CD4-positive, alpha-beta T cell treated with Interleukin-1 beta for 1 hour (primary cell): ENCODE measurements at places on chromosomes 12 and 14.
A peak's percentile ranks its signal among the peaks of the same experiment; 100 is the strongest.

DNA sequence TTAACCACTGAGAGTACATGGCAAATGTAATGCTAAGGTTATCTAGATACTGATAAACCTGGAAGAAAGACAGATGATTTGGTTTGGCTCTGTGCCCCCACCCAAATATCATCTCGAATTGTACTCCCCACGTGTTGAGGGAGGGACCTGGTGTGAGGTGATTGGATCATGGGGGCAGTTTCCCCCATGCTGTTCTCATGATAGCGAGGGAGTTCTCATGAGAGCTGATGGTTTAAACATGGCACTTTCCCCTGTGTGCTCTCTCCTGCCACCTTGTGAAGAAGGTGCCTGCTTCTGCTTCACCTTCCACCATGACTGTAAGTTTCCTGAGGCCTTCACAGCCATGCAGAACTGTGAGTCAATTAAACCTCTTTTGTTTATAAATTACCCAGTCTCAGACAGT, 14.2 kb downstream of the NOXRED1 start:
- no peak for DNase-seq

DNA sequence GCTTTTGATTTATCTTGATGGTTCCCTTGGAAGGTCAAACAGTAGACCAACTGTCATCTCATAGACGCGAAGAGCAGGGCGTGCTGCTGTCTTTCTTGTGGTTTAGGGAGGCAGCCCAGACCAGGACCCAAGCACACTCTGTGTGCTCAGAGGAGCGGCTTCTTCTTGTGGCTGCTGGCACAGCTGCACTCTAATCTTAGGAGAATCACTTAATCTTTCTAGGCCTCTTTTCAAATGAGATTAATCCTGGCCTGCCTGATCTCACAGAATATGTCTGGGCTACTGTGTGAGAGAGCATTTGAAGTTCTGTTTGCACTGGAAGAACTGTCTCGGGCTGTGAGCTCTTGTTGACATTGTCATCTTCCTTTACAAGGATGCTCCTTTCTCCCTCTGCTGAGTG, 60.0 kb upstream of the TRAF3 start:
- DNase-seq = no peak

DNA sequence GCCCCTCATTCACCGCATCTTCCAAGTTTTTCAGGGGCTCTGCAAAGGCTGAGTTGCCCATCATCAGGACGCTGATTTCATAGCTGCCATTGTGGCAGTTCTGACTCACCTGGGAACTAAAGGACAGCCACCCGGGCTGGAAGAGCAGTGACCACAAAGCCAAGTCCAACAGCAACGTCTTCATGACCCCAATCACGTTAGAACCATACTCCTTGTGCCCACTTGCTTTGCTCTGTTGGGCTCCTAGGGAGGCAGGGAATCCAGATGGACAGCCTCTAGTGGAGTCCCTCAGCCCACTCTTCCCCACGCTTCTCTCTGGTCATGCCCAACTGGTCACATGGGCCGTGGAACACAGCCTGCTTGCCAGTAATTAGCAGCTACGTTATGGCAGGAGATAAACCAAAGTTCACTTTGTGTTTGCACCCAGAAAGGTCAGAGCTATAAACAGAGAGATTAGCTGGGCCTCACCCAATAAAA, at the start of gene GUCY2C:
TSS of gene GUCY2C (minus strand) at position 335 of the 477 bp plus-strand sequence. CDS start at position 184, 151 bp downstream.
- DNase-seq = no peak

DNA sequence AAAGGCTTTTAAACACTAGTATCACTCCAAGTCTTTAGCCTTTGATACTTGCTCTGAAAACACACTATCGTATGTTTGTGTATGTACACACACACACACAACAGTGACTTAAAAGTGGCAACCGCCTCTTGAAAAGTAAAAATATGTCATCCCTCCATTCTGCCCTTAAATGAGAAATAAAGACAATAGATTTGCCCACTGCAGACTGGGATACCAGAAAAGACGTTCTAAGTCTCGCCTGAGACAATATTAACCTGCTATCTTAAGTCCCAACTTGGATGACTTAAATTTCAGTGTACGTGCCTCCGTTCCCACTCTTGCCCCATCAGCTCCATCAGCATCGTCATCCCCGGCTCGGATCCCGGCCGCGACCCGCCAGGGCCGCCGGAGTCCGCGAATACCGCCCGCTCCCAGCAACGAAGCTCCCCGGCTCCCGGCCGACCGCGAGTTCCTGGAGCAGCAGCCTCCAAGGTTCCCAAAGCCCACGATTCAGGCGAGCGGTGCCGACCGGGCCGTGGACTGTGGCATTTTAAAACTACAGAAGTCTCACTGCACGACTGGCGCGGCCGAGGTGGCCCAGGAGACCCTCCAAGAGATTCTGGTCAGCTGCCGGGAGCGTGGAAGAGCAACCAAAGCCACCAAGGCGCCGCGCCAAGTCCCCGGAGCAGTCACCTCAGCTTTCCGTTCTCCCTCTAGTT, 2.8 kb upstream of the ARID2 start:
- peak; percentile 11 for DNase-seq

GRCh38 chr14:104604458-104605449, at the start of gene TMEM179:
TSS of gene TMEM179 (minus strand) at chr14:104604772. CDS start at chr14:104604741, 31 bp downstream.
- DNase-seq = no peak

- DNase-seq = no peak
Measured at GRCh38 chr12:130873106-130873795, 1.4 kb downstream of the RAN start.

GRCh38 chr12:57153415-57153997, 6.1 kb upstream of the LRP1-AS start:
- no peak for DNase-seq

DNA sequence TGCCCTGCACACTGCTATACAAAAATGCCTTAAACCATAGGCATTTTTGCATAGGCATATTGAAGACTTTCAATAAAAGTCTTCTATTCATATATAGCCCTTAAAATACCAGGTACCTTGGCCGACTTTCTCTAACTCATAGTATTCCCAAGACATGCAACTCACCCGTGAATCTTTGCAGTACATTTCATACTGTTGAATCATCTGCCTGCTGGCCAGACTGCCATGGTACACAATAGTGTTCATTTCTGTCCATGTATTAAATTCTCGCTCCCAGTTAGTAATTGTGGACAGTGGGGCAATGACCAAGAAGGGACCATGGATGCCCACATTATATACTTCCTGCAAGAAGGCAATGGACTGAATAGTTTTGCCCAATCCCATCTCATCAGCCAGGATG, 24.3 kb upstream of the SUPT16H start:
- no peak for DNase-seq

GRCh38 chr14:103526914-103527248, 2.1 kb upstream of the TRMT61A start:
- no peak for DNase-seq

- no peak for DNase-seq
Measured at GRCh38 chr12:57715786-57716185, 21.9 kb downstream of the OS9 start.

- no peak for DNase-seq
Measured at GRCh38 chr12:132783917-132784531, 22.4 kb upstream of the ANKLE2 start.

DNA sequence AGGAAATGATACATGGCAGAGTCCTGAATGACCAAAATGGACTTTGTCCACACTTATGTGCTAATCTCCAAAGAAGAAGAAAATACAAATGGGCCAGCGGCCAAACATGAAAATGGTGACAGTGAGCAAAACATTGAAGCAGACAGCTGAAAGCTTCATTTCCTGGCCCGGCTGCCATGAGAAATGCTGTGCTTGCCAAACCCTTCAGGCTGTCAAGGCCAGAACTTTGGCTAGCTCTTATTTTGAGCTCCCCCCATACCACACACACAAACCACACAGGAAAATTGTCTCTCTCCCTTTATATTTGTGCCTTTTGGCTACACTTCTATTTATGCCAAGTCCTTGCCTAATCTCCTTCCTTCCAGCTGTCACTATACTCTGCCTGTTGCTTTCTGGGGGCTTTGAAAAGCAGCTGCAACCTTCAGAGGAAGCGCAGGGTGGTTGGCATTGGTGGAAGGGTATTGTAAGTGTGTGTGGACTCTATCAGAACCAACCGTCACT, 323.8 kb downstream of the RAD51B start:
- no peak for DNase-seq
